NCI-H510A (cell line): ENCODE measurements at places on chromosomes 3 and 15.

DNA sequence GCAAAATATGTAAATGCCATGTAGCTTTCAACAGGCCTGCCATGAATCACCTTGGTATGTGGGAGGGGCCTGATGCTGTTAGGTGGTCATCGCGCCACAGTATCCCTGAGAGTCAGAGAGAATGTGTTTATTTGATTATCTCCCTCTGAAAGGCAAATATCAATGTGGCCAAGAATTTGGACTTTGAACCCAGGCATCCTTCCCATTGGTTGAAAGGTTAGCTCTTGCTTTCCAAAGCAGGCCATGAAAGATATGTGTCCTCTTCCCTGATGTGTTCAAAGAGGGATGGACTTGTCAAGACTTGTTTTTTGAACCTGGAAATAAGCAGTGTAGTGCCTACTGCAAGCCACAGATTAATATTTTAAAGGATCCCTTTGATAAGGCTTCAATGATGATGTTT lies 36.7 kb downstream of the SRP14 start:
- DNase-seq: no peak

DNA sequence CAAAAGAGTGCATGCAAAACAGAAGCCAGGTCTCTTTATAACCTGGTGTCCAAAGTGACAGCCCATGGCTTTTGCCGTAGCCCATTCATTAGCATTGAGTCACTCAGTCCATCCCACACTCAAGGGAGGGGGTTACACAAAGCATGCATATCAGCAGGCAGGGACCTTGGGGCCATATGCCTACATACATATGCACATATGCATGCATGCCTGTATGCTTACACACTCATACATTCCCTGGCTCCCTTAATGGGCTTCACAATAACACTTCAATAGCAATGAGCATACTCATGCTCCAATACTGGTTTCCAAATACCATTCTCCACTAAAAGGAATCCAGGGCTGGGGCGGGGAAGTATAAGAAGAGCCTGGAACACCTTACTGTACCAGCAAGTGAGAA lies 22.0 kb downstream of the TRPM1 start:
- DNase-seq: no peak

DNA sequence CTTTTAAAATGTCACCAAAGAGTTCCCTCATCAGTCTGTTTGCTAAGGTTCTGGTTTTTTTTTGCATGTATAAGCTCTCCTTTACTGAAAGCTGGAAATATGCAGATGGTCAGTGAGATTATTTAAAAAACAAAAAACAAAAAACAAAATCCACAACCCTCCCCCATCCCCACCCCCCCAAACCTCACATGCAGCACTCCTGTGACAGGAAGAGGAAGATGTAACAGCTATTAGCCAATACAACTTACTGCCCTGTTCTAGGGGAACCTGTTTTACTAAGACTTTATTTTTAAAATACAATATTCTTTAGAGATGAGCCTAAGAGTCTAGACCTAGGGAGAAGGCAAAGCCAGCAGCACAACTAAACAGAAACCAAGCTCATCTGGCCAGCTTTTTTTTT lies 39.5 kb downstream of the ANP32A start:
- no peak for DNase-seq

DNA sequence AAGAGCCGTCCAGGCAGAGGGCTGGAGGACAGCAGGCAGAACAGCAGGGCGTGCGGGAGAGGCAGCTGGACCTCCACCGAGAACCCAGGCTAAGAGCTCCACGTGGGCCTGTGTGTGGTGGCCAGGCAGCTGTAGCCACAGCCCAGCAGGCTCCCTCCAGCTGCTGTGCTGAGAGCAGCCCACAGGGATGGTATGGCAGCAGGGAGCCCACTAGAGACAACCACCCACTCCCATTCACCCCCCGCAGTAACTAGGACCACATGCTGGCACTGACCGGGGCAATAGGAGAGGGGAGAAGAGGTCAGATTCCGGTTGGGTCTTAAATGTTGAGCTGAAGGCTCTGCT lies 25.6 kb upstream of the MUSTN1 start:
- DNase-seq: no peak

GRCh38 chr3:44227632-44228031 lies 14.1 kb upstream of the TOPAZ1 start:
- DNase-seq: no peak

DNA sequence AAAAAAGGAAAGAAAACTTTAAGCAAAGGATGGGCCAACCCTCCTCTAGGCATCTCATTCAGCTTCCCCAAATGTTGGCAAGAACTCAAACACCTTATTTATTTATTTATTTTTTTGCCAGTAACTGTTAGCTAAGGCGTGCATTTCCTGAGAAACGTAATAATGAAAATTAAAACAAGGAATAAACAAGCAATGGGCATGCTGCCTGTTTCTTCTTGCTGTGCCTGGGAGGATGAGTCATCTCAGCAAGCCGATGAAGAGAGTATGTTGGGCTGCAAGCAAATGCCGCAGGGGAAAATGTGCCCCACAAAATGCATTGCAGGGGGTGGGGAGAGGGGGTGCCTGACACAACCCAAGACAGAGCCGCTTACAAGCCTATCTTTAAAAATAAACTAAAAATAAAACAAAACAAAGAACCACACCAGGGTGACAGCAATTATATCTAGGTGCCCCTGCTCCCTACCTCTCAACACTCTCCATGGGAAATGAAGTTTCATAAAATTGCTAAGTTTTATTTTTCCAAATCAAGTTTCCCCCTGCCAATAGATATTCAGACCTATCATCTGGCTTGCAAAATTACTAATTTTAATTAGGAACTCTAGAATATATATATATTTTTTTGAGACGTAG lies 40.3 kb downstream of the EIF4E3 start:
- no peak for DNase-seq

GRCh38 chr15:49380912-49381311 lies 42.1 kb upstream of the FGF7 start:
- no peak for DNase-seq

- no peak for DNase-seq
These were observed 357.8 kb upstream of the TBL1XR1 start for GRCh38 chr3:177554895-177555759.

DNA sequence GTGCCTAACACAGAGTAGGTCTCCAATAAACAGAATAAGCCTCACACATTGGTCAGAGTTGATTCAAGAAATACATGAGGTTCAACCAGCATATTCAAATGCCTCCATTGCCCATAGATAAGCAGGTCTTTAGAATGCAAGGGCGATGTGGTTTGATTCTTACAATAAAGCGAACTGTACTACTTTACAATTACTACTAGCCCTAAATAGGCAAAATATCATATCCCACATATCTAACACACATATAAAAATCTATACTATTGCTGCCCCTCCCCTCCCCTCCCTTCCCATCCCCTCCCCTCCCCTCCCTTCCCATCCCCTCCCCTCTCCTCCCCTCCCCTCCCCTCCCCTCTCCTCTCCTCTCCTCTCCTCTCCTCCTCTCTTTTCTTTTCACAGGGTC lies 6.7 kb upstream of the GRM7 start:
- no peak for DNase-seq

DNA sequence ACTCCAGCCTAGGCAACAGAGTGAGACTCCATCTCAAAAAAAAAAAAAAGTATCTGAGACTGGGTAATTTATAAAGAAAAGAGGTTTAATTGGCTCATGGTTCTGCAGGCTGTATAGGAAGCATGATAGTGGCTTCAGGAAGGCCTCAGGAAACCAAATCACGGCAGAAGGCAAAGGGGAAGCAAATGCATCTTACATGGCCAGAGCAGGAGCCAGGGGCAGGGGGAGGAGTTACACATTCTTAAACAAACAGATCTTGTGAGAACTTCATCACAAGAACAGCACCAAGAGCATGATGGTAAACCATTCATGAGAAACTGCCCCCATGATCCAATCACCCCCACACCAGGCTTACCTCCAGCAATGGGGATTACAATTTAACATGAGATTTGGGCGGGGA lies 37.2 kb downstream of the ACAP2 start:
- DNase-seq: no peak

GRCh38 chr3:64039981-64040733 lies 16.9 kb upstream of the PSMD6 start:
- no peak for DNase-seq

DNA sequence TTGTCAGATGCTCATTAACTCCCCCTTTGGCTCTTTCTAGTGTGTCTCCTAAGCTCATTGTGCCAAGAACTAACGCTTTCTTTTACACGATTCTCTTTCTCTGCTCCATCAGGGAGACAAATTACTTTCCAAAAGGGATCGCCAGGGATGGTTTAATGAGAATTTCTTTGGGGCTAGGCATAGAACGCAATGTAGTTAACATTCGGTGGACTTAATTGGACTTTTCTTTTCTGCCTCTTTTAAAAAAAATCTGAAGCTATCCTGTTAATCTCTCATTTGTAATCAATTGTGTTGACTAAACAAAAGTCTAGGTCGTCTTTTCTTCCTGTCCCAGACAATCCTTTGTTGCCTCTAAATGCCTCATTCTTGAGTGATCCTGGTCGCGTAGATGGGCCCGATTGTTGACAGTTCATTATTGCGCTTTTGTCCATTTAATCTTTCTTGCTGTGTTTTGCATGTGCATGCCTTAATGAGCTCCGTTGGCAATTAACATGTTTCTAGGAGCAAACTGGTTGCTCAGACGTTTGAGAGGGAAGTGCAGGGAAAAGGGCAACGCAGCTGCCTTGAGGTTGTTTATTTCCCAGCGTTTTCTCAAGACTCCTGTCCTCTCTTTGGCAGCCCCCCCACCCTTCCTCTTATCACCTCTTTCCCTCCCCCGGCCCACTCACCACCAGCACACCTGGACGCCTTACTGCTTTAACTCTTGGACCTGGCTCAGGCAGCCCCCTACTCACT lies 7.8 kb downstream of the FEZF2 start:
- DNase-seq: no peak

GRCh38 chr15:63663906-63664305 lies 66.7 kb downstream of the FBXL22 start:
- no peak for DNase-seq

- no peak for DNase-seq
These were observed 957 bp downstream of the ADCY5 start for GRCh38 chr3:123447749-123448517.

GRCh38 chr3:191296041-191296541 lies 33.1 kb upstream of the CCDC50 start:
- DNase-seq: no peak

DNA sequence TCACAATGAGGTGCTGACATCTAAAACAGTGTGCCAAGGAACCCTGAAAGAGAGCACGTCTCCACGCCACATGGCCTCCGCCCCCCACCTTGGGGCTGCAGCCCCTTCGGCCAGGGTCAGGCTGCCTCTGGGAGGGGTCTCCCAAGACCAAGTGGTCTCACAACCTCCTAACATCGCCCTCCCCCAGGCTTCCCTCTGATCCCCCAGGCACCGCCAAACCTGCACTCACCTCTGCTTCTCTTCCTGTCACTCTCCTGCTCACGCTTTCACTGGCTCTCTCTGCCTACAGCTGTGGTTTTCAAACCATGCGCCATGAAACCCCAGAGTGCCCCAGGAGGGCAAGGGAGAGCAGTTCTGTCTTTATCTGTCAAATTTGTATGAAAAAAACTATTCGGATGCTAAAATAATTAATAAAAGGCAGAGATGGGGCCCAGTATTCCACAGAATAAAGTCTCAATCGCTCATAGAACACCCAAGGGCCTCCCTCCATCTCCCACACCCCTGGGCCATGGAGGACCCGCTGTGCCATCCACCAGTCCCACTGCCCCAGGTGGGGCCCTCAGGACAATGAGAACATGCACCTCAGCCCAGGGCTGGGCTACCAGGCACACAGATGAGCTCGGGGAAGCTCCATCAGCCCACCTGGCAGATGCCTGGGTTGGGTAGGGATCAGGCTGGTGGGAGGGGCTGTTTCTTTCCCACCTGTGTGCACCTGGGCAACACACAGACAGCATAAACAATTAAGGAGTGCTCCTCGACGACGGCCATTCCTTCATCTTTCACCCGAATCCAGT lies 21.5 kb downstream of the CYFIP1 start:
- DNase-seq: no peak

DNA sequence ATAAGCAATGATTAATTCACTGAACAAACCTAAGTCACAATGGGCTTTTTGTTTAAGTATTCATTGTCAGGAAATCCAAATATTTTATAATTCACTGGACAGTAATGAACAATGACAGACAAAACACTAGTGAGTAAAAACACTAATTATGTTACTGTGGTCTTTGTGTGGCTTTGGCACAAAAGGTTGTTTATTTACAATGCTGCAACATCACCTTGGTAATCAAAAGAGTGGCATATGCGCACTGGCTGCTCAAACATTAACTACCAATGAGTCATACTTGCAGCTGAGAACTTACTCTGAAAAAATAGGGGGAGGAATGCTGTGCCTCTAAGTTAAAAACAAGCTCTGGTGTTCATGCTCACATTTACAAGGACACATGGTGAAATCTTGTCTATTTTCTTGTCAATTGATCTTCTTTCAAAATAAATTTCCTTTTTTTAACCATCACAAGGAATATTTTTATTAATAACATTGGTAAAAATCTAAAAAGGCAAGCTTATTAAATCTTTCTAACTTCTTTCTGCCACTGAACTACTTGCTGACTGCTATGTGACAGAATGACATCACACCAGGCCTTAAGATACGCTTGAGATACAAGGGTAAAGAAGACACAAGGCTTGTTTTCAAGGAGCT lies 85.2 kb upstream of the PPIB start:
- DNase-seq: no peak

- DNase-seq: no peak
These were observed 18.8 kb downstream of the STAG1 start for GRCh38 chr3:136733317-136733833.

DNA sequence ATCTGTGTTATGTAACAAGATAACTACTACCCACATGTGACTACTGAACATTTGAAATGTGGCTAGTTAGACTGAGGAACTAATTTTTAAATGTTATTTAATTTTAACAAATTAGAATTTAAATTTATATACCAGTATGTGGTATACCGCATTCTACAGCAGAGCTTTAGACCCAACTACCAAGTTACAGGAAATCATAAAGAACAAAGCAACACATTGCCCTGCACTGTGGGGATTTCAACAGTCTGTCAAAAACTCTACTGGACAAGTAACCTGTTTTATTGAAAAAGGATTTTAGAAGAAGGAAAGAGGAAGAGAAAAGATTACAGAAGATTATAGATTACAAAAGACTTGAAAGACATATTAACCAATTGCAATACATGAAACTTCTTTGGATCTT lies 64.9 kb downstream of the DPH6 start:
- no peak for DNase-seq

DNA sequence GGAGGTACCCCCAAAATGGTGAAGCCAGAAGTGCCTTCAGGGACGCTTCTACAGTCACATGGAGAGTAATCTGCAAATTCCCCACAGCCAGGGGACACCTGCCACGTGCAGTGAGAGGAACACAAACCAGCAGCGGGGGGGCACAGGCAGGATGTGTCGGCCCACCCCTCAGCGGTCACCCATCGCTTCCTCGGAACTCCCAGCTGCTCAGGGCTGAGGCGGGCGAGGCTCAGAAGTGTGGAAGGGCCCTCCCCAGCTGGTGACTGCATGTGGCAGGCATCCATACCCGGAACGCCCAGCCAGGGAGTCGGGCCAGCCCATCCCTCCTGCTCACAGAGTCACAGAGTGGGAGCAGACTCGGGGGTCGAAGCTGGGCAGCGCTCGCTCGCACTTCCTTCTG lies 63.7 kb downstream of the SLC12A8 start:
- DNase-seq: no peak

- no peak for DNase-seq
These were observed 293.1 kb downstream of the SV2B start for GRCh38 chr15:91393186-91393585.

GRCh38 chr3:50455161-50456018 lies 48.0 kb downstream of the CACNA2D2 start:
- no peak for DNase-seq

GRCh38 chr15:51775967-51776816 lies 24.8 kb downstream of the TMOD2 start:
- DNase-seq: no peak

GRCh38 chr3:116947809-116948208 lies 238.2 kb downstream of the TUSC7 start:
- no peak for DNase-seq

GRCh38 chr15:80317389-80318182 lies 65.6 kb upstream of the CTXND1 start:
- DNase-seq: no peak
